Hematopoietic multipotent progenitor cell treated with erythropoietin and hydrocortisone succinate and interleukin-3 and kit ligand, for 6 days (in vitro differentiated cells): ENCODE measurements at places on chromosomes 1 and 21.

GRCh38 chr1:42943166-42943565 lies 15.5 kb downstream of the SLC2A1 start:
- peak; percentile 90 for DNase-seq

DNA sequence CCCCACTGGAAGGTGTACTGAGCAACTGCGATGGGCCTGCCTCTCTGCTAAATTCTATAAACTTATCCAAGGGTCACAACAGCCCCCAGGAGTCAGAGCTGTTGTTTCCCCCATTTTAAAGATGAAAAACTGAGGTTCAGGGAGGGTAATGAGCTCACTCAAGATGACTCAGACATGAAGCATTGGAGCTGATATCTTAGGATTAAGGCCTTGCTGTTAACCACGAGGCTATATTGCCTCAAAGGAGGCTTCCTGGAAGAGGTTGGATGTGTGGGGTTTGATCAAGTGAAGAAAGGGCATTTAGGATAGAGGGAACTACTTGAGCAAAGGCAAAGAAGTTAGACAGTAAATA lies 6.7 kb downstream of the LDLRAP1 start:
- peak; percentile 64 for DNase-seq

GRCh38 chr1:239237912-239238311 lies 148.5 kb upstream of the CHRM3 start:
- no peak for DNase-seq

DNA sequence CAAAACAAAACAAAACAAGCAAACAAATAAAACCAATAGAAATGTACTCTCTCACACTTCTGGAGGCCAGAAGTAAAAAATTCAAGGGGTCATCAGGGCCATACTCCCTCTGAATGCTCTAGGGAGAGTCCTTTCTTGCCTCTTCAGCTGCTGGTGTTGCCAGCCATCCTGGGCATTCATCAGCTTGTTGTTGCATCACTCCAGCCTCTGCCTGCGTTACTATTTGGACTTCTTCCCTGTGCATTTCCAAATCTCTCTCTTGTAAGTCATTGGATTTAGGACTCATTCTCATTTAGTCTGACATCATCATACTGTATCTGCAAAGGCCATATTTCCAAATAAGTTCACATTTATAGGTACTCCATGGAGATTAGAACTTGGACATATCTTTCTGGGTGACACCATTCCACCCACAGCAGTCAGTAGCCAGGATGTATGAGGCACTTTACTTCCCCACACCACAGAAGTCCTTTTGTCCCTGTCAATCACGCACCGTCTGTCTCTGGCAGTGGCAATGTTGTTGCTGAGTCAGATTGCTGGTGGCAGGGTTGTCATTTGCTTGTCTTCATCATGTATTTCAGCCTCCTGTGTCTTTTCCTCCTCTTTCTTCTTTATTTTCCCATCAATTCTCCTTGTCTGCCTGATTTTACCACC lies 151.0 kb upstream of the KCNJ6 start:
- DNase-seq, result no peak

- no peak for DNase-seq
These were observed 273.8 kb upstream of the DUSP10 start for GRCh38 chr1:222015686-222016085.

- DNase-seq, result no peak
These were observed 7.7 kb upstream of the HLCS start for GRCh38 chr21:36973986-36974850.

DNA sequence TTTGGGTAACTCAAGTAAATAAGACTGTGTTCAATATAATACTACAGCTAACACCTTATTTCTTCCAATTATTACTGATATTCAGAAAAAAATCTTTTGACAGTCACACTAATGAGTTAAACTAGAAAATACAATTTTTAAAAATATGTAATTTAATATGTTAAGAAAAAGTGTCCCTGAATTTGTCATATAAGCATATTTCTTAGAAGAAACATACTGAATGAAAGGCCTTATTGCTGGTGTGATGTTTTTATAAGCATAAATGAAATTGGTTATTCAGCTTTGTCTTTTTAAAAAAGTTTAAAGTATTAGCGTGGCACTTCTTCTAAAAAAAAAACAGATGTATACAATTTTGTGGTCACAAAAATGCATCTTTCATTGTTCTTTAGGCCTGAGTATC lies 267.3 kb downstream of the NEGR1 start:
- DNase-seq, result no peak

GRCh38 chr1:178485541-178485981 lies 11.2 kb downstream of the CLEC20A start:
- DNase-seq, result no peak

GRCh38 chr1:113977906-113978305 lies 1.4 kb upstream of the OLFML3 start:
- peak; percentile 15 for DNase-seq

DNA sequence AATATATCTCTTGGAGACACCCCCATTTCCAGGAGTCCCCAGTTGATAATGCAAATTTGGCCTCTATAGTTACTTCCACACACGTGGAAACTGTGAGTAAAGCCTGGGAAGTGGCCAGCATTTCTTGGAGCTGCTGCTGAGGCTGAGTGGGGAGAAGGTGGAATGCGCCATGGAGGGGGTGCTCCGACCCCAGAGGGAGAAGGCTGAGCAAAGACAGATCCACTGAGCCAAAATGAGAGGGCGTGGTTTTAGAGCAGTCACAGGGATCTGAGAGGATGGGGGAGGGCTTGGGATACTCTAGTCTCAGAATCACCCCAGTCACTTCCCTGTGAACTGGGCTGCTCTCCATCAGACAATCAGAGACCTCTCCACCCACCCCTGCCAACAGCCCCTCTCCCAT lies 38.7 kb downstream of the TRIM62 start:
- DNase-seq, result no peak

- no peak for DNase-seq
These were observed 144.0 kb downstream of the LEPR start for GRCh38 chr1:65564493-65564892.

DNA sequence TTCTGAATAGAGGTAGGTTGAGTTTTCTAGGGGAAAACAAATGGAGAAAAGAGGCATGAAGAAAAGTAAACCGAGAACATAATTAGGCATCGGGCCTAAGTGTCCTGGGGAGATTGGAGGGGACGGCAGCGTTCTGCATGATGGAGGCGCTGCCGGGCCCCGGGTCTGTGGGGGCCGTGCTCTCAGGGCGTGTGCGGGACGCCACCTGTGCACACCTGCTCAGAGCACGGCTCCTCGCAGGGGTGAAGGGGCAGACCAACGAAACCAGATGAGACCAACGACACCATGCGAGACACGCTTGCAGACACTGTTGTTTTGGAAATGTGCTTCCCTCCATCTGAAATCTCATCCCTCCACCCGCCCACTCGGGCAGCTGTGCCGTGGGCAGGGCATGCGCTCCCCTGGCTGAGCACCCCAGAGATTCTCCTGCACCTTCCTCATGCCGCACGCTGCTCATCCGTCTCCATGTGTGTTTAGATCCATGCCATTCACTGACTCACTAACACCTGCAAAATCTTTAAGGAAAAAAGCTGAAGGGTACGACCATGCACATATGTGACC lies 28.2 kb upstream of the TRAPPC10 start:
- no peak for DNase-seq

GRCh38 chr1:31769720-31770390 lies 5.7 kb upstream of the ADGRB2 start:
- DNase-seq, result peak; percentile 51

DNA sequence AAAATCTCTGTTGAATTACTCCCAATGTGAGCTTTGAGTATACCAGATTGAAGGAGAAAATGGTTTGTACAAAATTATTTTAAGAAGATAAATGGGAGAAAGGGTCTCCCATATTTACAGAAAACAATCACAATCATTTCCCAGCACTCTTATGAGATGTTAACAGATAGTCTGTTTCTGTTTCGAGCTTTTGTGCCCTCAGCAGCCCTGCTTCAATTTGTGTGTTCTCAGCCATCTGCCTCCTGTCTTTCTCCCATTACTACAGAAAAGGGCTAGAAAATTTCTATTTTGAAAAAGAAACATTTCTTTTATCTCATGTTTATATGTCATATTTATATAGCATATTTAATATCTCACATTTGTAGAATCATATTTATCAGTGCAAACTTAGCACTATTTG lies 498.4 kb downstream of the TTLL7 start:
- DNase-seq, result no peak

DNA sequence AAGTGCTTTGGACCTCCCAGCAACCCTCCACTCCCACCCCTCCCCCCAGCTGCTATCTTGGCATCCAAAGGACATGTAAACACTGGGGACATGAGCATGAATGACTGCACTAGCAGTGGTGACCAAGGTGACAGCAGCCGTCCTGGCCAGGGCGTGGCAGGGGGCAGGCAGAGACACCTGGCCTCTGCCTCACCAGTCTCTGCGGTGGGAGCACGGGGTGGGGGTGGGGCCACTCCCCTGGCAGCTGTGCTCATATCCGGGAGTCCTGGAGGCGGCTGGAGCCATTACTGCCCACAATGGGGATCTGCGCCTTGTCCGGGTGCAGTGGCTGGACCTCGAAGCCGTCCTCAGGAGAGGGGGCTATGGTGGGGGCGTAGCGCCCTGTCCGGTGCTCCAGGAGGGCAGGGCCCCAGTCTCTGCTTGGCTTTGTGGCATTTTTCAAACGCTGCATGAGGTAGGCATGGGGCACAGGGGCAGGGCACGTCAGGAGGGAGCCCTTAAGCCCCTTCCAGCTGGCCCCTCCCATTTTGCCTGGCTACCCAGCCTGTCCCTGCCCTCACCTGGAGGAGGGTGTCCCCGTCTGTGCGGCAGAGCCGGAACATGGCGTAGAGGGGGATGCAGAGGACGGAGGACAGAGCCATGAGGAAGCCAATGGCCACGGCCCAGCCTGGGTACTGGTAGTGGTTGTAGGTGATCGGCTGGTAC lies 6.0 kb downstream of the CCDC24 start:
- DNase-seq, result no peak

DNA sequence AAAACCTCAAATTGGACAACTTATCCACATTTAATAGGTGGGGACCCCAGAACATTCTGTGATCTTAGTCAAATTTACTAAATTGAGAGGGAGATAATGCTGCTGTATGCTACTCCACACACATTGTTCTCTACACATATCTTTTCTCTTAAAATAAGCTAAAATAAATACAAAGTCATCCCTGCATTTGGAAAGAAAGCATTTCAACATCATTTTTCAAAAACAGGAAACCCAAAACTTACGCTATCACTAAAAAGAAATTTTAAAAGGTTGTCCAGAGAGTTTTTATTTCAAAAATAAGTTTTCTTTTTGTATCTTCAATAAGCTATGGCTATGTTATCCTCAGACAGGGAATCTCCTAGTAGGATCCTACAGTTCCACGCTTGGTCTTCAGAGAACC lies 19.5 kb upstream of the OR6N2 start:
- no peak for DNase-seq

GRCh38 chr1:201540846-201541735 lies 2.2 kb downstream of the NAV1 start:
- no peak for DNase-seq

- no peak for DNase-seq
These were observed 13.2 kb upstream of the BEND5 start for GRCh38 chr1:48789903-48790302.

DNA sequence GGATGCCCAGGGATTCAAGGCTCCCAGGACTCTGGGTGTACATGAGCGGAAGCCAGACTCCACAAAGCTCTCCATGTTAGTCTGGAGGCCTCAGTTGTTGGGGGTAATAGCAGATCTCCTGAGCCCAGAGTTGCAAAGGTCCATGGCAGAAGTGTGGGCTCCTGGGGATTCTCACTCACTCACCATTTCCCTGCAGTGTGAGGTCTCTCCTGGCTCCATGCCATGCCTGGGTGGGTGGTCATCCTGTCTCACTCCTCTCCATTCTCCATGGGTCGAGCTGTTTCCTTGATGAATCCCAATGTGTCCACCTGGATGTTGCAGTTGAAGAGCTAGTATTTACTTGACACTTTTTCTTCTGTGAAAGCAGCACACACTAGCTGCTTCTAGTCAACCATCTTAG lies 156.8 kb upstream of the LRRC7 start:
- no peak for DNase-seq

- DNase-seq, result no peak
These were observed 53.8 kb downstream of the STUM start for GRCh38 chr1:226602186-226603021.

- no peak for DNase-seq
These were observed 1466.4 kb downstream of the PLA2G4A start for GRCh38 chr1:188295157-188295556.

DNA sequence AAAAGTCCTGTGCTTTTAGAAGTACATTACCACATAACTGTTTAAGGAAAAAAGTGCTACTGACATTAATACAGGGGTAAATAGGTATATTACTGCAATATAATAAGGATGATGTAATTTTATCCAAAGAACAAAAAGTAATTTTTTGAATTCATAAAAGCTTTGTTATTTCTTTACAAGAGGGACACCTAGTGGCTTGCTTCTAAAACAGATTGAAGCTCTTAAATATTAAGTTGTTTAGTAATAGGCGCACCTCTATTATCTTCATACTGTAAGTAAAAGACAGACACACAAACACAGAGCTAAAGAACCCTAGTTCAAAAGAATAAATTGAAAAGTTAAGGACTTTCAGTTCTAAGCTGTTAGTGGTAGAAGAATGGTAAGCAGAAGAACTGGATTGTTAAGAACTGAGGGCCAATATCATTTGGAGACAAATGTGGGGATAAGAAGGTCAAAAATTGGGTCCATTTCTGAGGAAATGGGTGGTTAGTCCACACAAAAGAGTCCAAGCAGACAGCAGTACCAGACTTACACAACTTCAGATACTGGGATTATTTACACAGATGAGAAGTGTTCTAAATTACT lies 15.4 kb downstream of the ZNHIT6 start:
- DNase-seq, result peak; percentile 58

DNA sequence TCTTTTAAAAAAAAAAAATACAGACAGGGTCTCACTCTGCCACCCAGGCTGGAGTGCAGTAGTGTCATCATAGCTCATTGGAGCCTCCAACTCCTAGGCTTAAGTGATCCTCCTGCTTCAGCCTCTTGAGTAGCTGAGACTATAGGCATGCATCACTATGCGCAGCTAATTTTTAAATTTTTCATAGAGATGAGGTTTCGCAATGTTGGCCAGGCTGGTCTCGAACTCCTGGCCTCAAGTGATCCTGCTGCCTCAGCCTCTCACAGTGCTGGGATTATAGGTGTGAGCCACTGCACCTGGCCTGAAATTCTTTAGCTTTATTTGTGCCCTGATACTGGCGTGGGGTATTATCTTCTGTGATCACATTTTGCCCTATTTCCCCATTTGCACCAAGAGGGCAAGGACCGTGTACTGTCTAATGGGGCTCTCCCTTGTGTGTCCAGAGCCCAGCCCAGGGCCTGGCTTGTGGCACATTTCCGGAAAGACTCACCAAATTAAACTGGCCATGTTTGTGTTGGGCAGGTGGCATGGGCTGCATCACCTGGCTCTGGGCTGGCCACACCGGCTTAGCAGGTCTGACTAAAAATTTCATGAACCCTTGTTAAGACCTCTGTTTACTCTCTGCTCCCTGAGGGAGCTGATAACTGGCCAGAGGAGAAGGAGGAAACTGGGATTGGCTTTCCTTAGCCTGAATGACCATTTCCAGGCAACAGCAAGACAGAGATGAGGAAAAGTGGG lies 32.2 kb downstream of the TRIM62 start:
- no peak for DNase-seq

DNA sequence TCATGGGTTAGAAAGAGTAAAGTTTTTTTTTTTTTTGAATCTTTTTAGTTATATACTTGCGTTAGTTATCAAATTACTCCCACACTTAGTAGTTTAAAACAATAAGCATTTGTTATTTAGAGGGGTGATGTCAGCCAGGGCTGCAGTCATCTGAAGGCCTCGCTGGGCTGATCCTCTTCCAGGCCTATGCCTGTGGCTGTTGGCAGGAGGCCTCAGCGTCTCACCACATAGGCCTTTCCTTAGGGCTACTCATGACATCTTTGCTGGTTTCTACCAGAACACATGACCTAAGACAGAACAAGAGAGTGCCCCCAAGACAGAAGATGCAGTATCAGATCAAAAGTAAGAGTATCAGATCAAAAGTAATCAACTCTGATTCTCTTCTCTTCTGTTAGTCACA lies 167.4 kb downstream of the HHAT start:
- DNase-seq, result no peak
